ENCODE measurements at places on chromosomes 13 and 19.

GRCh38 chr19:5394551-5395505 lies 54.2 kb upstream of the PTPRS start:
- no peak for DNase-seq

DNA sequence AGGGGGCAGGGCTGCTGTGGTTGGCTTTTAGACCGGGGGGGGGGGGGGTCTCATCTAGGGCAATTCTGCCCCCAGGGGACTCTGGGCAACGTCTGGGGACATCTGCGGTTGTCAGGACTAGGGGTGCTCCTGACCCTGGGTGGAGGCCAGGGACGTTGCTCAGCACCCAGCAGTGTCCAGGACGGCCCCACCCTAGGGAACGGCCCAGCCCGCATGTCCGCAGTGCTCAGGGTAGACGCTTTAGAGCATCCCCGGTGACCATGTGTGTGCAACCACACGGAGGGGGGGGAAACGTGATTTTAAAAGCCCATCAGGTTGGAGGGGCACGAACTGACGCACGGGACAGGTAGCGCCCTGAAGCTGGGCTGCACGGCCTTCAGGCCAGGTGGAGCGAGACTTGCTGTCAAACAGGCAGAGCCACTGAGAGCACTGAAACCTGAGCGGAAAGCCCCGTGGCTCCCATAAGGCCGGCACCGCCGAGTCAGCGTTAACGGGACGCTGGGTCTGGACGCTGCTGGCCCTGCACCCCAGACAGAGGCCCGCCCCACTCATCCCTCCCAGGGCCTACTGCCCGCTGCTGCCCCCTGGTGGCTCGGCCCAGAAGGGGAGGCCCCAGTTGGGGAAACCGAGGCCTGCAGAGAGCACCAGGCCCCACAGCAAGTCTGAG lies 8.3 kb downstream of the CACTIN start:
- no peak for DNase-seq

DNA sequence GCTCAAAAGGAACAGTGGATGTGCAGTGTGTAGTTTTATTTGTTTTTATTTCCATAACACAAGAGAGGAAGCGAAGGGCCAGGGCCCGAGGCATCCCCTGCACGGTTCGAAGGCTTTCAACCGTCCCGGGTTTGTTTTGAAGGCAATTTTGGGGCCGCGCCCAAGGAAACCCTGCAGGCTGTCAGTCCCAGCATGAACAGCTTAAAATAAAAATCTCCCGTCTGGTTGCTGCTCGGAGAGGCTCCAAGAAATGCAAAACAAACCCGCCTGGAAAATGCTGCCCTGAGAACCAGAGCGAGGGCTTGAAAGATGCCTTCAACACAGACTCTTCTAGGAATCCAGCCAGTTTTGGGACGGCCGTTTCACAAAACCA lies 16.0 kb downstream of the LSM4 start:
- DNase-seq: no peak

DNA sequence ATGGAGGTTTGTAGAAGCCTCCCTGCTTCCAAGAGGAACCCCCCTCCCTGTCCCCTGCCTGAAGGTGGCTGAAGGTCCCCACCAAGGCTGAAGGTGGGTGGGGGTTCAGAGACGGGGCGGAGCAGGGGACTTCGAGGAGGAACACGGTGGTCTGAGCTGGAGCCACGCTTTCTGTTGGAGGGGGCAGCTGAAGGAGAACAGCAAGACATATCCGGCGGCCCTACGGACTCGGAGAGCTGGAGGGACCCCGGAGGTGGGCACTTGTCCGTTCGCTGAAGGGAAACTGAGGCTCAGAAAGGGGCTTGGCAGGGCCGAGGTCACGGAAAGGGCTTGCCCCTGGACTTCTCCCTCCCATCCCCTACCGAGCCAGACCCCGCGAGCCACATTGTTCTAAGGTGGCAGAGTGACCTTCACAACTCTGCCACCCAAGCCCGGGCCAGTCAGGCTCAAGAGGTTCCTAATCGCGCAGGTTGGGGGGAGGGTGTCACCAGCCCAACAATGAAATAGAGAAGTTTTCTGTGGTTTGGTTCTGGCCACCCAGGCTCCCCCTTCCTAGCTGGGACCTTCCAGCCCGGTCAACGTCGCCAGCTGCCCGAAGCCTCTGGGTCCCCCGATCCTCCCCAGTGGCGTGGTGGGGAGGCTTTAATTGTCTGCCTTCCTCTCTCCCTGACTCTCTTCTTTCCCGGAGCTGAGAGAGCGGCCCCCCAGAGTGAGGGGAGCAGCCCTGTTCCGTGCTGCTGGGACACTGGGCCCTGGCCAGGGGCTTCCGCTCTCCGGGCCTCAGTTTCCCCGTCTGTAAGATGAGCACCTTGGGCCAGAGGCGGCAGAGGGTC lies 15.5 kb upstream of the KCNN1 start:
- peak; percentile 22 for DNase-seq

GRCh38 chr19:38115271-38115802 lies 108.7 kb downstream of the DPF1 start:
- DNase-seq: no peak

All from SW480 (cell line).